ENCODE measurements at places on chromosomes 6 and 20.

DNA sequence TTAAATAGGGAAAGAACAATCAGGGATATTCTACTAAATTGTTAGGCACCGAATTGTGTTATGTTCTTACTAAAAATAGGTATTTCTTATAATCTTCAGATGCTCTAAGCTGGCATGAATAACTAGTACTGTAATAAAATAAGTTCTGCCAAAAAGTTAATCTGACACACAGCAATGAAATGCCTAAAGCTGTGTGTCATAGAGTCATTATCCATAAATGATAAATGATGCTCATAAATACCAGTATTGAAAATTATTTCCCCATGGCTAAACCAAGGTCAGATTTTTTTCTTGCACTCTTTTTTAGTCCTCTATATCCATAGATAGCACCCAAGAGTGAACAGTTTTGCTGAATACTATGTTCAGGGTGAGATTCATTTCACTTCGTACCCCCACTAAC, 11.7 kb upstream of the PRIM2 start:
- no peak for ATAC-seq

DNA sequence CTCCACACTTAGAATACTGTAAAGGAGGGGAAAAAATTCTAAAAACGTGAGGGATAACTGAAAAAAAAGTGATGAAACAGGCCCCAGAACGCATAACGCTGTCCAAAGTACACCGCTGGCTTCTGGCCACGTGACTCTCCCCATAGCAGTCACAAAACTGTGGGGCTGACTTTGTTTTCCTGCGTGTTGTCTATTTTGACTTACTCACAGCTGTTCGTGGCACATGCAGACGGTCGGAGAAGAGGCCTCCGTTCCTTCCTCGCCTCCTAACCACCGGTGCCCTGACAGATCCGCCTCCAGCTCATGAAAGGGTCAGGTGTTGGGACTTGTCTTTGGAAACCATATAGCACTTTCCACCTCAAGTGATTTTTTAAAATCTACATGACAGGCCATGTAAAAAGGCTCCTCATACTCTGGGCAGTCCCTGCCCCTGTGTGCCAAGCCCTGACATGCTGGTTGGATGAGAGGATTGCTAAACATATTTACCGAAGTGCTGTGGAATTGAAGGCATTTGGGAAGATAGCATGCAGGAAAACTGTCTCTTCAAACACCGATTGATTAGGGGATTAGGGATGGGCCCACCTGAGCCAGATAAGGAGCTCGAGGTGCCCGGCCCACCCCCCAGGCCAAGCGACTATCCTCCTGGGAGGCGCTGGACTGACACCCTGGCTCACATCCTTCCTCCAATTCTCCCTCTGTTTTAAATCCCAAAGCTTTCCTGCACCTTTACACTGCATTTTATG, 54.8 kb downstream of the DACT2 start:
- no peak for ATAC-seq

- no peak for ATAC-seq
Measured at GRCh38 chr6:80183019-80183795, 76.7 kb downstream of the BCKDHB start.

DNA sequence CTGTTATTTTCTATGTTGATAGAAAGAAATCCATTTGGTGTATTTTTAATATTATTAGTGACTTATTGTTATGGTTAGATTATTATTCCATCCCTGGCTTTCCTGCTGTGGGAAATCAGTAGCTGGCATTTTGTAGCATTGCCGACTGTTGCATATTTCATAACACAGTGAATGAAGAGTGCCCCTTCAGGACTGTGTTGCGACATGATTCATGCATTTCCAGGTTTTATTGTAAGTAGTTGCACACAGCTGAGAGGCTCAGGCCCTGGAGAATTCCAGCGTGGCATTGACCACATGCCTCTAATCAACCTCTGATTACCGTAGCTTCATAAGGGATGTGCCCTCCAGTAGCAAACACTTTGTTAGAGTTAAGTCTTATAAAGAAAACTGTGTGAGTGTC, 263.9 kb downstream of the FARS2 start:
- no peak for ATAC-seq

DNA sequence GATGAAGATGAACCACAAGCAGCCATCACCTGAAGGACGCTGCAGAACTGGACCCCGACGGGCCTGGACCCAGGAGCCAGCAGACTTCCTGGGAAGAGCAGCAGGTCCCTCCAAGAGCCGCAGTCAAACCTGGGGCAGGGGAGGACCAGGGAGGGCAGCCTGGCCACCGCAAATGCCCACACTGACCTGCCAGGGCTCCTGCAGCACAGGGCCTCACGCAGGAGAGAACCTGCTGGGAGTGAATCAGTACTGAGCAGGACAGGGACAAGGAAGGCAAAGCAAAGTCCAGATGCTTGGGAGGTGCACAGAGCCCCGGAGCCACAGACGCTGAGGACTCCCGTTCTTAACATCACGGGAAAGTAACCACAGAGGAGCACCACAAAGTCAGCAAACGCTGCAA, 75.2 kb downstream of the TAF4 start:
- no peak for ATAC-seq

DNA sequence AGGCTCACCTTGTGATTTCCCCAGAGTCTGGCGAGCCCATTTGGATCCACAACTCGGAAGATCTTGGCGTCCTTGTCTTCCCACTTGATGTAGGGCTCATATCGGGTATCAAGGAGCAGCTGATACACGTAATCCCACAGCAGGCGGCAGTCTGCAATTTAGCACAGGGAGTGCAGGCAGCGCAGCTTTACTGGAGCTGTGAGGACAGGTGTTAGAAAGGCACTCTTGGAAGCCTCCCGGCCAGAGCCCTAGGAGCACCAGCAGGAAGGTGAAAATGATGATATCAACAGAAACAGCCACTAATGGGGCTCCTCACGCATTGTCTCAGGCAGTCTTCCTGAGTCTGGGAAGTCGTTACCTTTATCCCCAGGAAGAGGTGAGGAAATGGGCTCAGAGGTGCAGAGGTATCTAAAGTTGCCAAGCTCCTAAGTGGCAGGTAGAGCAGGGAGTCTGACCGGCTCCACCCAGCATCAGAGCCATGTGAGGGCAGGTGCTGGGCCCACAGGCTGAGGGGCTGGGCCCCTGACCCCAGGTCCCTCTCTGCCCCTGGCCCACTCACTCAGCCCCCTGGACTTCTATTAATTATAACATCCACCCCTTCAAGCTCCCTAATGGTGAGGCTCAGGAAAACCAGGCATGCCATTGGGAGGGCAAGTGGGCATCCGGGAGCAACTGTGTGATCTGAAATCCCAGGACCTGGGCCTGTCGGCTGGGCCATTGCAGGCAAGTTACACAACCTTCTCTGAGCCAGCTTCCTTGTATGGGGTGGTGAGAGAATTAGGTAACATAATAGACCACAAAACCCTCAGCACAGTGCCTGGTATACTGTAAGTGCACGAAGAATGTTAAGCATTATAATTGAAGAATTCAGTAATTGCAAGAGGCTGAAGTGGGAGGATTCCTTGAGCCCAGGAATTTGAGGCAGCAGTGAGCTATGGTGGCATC, 18.3 kb downstream of the ETV7 start:
- no peak for ATAC-seq

- ATAC-seq, result no peak
Measured at GRCh38 chr6:96789871-96790270, 47.4 kb downstream of the GPR63 start.

- peak; percentile 71 for ATAC-seq
Measured at GRCh38 chr6:35665573-35665972, 23.1 kb downstream of the FKBP5 start.

DNA sequence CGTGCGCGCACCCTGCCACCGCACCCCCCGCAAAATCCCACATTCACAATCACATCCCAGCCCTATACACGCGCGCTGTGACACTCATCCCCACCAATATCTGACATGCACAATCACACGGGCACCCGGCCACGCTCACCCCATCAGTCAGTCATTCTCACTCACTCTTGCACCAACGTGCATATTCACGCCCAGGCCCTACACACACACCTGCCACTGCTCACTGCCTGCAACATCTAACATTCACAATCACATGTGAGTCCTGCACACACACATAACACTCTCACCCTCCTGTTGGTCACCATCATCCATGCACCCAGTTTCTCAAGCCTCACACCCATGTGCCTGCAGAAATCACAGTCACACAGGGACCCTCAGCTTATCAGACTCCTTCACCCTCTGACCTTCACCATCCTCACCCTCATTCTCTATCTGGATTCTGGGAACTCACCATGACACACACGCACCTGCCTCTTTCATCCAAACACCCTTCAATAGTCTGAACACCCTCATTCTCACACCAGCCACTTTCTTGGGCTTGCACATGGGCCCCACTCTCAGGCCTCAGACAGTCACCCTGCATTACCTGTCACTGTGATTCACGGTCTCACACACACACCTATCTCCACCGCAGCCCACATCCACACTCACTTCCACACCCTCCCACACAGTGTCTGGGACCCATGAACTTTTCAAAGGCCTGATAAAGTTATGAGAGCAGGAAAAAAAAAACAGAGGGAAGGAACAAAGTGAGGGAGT, 748 bp upstream of the ATP9A start:
- ATAC-seq, result no peak

GRCh38 chr6:42010185-42010891, 40.0 kb upstream of the TAF8 start:
- peak; percentile 33 for ATAC-seq

DNA sequence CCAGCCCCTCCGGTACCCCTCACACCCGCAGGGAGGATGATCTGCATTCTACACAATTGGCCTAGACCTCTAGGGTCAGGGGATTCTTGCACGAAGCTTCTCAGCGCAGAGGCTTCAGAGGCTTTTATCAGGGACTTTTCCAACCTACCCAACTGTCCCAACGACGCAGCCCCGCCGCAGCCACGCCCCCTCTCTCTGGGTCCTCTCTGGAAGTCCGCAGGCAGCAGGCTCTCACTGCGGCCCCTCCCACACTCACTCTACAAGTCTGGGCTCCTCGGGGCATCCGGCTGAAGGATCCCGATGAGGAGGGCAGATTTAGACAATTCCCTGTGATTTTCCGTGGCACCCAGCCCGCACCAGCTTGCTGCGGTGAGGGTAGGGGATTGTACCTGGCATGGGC, 227.7 kb upstream of the RNF24 start:
- ATAC-seq, result no peak

DNA sequence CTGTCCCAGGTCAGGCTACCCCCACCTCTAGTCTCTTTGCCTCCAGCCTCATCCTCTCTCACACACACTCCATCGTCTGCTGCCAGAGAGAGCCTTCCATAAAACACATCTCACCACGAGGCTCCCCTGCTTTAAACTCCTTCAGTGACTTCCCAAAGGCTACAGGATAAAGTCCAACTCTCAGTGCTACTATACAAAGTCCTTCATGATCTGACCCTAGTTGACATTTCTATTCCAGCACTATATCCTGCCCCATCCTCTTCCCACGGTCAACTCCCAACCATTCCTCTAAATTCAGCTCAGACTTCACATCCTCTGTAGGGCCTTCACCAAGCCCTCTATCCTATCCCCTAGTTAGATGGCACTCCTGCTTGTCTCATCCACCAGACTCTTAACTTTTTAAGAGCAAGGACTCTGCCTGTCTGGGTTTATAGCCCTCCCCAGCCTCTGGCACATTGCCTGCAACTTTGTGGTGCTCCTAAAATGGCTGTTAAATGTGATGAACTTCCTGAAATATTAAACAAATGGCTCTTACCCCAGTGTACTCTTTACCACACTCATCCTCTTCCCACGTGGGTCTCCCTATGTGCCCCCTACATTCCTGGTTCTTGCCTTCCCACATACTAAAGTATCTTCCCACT, 36.1 kb downstream of the KIF16B start:
- no peak for ATAC-seq

- no peak for ATAC-seq
Measured at GRCh38 chr6:159790956-159791598, 810 bp downstream of the MRPL18 start.

- ATAC-seq, result no peak
Measured at GRCh38 chr20:20699917-20700316, 12.5 kb downstream of the RALGAPA2 start.

GRCh38 chr6:149129371-149130077, 188.0 kb upstream of the TAB2 start:
- peak; percentile 38 for ATAC-seq

DNA sequence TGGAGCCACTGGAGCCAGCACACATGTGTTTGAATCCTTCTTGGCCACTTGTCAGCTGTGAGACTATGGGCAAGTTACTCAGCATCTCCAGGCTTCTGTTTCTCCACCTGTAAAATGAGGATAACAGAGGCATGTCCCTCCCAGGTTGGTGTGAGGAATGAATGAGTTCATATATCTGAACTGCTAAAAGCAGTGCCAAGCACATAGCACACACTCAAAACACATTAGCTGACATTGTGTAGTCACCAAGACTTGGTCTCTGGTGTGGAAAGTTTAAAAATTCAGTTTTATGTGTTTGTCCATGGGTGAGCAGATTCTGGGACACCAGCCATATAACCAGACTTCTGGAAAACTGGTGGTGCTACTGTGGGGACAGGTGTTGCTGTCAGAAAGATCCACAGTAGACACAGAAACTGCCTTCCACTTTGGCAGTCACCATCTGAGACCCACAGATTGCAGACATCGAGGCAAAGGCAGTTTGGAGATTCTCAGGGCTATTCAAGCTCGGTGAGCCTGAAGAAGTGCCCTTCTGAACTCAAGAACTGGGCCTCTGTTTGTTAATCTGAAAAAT, 115.8 kb downstream of the MRPL14 start:
- no peak for ATAC-seq

DNA sequence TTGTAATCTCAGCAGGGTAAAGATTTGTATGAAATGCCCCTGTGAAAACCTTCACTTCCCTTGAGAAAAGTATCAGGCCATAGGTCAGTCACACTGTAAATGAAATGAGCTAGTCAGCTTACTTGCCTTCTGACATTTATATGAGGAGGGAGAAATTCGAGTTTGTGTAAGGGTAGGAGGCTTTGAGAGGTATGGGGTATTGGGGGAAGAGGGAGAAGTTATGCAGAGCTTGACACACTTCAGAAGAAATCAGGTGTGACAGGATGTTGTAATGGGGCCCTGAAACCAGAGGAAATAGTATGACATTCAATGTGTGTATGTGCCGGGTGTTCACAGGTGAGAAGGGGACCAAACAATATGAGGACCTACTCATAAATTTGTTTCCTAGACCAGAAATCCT, 64.2 kb upstream of the CCN6 start:
- ATAC-seq, result peak; percentile 75

- no peak for ATAC-seq
Measured at GRCh38 chr20:63697357-63697867, 960 bp downstream of the TNFRSF6B start.

DNA sequence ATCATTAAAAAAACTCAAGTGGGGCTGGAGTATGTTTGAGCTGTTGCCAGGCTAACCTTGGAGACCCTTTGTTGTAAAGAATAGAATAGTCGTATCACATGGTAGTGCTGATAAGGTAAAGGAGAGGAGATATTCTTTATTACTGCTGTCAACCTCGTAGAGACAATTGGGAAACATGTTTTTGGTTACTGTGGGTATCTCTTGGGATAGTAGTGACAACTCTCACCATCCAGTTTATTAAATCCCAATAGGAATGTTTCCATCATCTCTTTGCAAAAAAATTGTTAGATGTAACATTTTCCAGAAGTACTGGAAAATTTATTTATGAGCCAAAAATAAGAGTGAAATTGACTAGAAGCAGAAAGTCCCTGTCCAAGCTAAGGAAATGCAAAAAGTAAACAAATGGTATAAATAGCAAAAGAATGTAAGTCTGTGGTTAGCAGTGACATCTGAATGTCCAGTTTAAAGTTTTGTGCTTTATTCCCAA, 829.3 kb upstream of the CITED2 start:
- no peak for ATAC-seq
